ENCODE measurements at places on chromosomes 5 and 9. TPM values are rescaled to one million over a fixed set of nuclear protein-coding genes. Genes with fewer than 3 reads are reported as not detected.

Gene SLC6A18
- total RNA-seq: not detected

Gene GARIN3
- total RNA-seq: not detected

Gene CCDC192
- total RNA-seq: not detected

Gene EDIL3
- total RNA-seq: 42.4 TPM

Gene CD180
- 0.12 TPM for total RNA-seq

Gene SH2D3C
- 0.96 TPM for total RNA-seq

Gene TSLP
- total RNA-seq: 0.07 TPM

Gene ADAMTS12
- total RNA-seq: 8.9 TPM

Gene NUDT12
- 38.9 TPM for total RNA-seq

Gene NR5A1
- 0.20 TPM for total RNA-seq

Gene ACOT12
- 10.2 TPM for total RNA-seq

Gene SUSD3
- total RNA-seq: 11.4 TPM

Gene GNAQ
- 57.5 TPM for total RNA-seq

Gene SPINK4
- total RNA-seq: not detected

Gene SPATA31C1
- total RNA-seq: not detected

Gene CNTFR
- total RNA-seq: 2.1 TPM

Gene CDH9
- total RNA-seq: 2.2 TPM

Gene CAMK2A
- 0.88 TPM for total RNA-seq

Gene BAAT
- 41.8 TPM for total RNA-seq

Gene IRX4
- not detected for total RNA-seq

Gene TEX48
- total RNA-seq: not detected

Gene IFNA13
- total RNA-seq: not detected

Gene PIK3R1
- total RNA-seq: 109 TPM

Gene SH3RF2
- total RNA-seq: 35.1 TPM

Gene ZNG1F
- total RNA-seq: 30.2 TPM
